Daoy (cell line): ENCODE measurements at places on chromosomes 12 and 14. TPM values are rescaled to one million over a fixed set of nuclear protein-coding genes. Genes with fewer than 3 reads are reported as not detected.

- no peak for DNase-seq
These were observed 36.6 kb upstream of the CHGA start for GRCh38 chr14:92886337-92886736.

- DNase-seq, result no peak
These were observed 94.5 kb downstream of the DNAI7 start for GRCh38 chr12:25100194-25101091.

GRCh38 chr12:17802657-17803641, 287.0 kb downstream of the RERGL start:
- DNase-seq, result no peak

DNA sequence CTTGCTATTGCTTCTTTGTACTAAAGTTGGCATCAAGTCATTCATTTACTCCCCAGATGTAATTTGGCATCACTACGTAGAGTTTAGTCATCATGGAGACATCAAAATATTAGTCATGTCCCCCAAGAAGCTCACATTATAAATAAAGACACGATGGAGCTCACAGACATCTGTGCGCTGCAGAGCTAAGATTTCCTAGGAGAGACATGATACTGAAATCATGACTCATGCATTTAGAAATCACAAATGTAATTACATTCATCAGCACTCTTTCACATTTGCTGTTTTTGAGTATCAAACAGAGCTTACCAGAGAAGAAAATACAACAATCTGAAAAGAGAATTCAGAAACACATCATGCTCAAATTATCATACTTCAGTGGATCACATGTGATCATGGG, 169.8 kb downstream of the LRIG3 start:
- DNase-seq, result peak; percentile 68

DNA sequence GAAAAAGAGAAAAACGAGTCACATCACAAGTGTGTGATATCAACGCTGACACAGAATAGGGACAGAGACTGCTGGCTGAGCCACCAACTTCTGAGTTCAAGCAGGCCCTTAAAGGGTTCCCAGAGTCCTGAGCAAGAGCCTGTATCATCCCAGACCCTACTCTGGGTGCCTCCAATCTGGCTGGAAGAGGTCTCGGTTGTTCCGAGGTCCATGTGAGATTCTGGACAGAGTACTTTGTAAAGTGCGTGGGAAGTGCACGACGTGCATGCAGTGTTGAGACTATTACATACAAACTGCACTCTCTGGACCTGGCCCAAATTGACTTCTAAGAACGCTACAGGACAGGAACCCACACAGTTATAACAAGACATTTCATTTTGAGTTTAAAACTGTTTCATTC, 40.6 kb downstream of the MOK start:
- DNase-seq, result no peak

- no peak for DNase-seq
These were observed 1.8 kb downstream of the DCN start for GRCh38 chr12:91180582-91181395.

- DNase-seq, result no peak
These were observed 122.7 kb downstream of the RGS6 start for GRCh38 chr14:72054911-72055310.

DNA sequence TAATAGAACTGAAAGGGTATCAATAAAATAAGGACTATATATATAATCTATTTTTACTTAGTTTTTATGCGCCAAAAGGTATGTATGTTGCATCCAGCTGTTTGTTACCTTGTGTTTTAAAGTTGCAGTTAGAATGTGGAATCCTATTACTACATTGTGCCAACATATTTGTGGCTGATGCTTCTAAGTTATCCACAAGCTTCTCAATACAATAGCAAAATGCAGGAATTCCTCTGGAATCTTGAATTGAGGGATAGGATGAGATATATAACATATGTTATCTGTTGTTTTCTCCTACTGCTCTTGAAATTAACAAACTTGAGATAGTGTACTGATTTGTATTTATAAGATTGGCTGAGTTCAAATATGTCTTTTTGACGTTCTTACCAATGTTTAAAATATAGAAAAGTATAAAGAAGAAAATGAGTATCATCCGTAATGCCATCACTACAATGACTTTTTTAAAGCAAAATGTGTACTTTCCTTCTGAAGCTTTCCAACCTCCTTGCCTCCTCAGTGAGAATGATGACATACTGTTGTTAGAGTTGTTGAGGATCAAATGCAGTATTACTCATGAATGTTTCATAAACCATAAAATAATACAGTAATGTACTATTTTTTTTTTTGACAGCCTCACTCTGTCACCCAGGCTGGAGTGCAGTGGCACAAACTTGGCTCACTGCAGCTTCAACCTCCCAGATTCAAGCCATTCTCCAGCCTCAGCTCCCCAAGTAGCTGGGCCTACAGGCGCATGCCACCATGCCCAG, 6.6 kb downstream of the RAP1B start:
- DNase-seq, result no peak

DNA sequence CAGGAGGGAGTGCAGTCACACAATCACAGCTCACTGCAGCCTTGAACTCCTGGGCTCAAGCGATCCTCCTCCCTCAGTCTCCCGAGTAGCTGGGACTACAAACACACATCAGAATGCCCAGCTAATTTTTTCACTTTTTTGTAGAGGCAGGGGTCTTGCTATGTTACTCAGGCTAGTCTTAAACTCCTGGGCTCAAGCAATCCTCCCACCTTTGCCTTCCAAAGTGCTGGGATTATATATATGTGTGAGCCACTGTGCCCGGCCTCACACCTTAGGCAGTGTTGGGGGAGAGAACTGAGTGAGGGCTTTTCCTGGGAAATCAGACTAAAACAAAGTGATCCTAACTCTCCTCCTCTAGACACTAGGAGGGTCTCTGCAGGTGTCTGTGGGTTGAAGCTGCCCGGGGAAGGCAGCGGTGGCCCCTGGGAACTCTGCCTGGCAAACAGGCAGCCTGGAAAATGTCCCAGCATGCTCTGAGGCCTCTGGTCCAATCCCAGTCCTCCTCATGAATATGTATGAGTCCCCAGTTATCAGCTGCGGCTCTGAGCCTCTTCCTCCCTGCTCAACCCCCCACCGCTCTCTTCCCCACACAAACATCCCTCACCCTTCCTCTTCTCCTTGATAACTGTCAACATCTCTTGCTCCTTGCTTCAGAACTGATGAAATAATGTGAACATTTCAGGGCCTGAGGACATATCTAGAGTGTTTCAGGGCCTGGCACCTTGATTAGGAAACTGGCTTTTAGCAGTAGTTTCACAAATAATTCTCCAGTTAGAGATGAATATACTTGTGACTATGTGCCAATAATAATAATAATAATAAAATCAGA, 7.9 kb upstream of the NAA25 start:
- peak; percentile 77 for DNase-seq

DNA sequence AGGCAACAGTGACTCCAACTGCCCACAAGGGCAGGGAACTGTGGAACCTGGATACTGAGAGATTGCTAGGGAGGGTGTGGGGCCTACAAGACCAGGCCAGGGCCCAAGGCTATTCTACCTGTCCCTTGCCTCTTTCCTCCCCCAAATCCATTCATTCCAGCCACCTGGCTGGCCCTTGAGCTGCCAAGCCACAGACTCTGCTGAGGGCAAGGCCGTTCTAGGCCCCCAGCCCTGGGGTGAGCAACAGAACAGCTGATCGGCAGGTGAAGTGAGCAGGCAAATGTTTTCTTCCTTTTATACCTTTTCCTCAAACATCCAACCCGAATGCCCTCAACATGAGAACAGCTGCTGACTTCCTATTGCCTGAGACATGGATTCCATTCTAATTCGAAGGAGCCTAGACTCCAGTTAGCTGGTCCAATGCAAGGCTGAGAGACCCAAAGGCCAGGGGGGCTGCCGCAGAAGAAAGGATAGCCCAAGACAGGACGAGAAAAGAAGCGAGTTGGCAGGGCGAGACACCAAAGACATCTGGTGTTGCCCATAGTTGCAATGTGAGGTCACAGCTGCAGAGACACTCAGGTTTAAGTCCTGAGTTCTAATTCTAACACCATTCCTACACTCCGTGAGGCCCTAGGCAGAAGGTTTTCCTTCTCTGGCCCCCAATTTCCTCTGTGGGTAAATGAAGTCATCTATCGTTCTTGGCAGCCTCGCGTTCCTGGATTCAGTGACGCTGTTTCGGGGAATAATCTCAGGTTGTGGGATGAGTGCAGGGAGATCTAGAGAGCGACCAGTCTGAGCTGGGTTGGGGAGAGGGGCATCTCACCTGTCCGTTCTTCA, 1.7 kb downstream of the C1QL4 start:
- DNase-seq, result no peak

DNA sequence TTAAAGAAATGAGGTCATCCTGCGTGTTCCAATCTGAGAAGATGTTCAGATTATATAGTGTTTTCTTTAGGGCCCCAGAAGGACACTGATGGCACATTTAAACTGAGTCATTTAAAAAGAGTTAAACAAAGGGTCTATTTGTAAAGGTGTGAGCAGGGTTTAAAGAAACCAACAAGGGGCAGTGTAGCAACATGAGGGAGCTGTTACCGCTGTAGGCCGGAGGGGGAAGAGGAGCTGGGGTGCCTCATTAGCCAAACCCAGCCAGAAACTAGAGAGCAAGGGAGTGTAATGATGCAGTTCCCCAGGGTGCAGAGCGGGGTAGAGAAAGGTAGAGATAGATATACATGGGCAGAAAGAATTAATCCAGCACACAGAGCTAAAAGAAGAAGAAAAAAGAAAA, 160.4 kb downstream of the TBX5 start:
- DNase-seq, result peak; percentile 53

- DNase-seq, result no peak
These were observed 118.9 kb downstream of the ADGRD1 start for GRCh38 chr12:131072451-131073230.

- DNase-seq, result no peak
These were observed 25.4 kb downstream of the AP5M1 start for GRCh38 chr14:57293866-57294837.

DNA sequence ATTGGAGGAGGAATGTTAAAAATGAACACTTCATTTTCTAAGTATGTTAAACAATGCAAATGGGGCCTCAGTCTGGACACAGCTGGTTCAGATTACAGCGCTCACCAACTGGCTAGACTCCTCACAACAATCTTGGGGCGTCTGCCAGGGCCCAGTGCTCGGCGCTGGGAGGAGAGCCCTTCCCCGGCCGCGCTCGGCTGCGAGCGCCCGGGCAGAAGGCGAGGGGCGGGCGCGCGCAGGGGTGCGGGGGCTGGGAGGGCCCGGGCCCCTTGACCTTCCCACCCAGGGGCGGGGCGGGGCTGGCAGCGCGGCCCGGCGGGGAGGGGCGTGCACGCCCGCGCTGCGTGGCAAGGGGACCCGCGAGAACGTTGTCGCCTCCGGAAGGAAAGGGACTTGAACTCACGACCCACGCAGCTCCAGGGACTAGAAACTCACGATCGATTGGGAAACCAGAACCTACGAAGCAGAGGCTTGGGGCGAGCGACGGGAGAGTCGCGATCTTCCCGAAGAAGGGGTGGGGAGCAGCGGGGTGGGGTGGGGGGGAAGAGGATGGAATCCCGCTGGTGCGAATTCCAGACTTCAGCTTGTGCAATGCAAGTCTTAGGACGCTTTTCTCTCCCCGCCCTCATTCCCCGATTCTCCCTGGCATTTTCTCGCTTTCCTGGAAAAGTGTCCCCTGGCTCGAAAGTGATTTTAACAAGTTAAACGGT, at the start of gene FBLN5:
Gene FBLN5 (minus strand): TSS at position 220 of the 710 bp plus-strand sequence. CDS start 465 bp downstream, outside the sequence.
- DNase-seq, result peak; percentile 68

GRCh38 chr12:45816652-45817051, 87.1 kb downstream of the ARID2 start:
- no peak for DNase-seq

The ZNF385A gene
- total RNA-seq, result 0.34 TPM in 1 of 2 replicates, not detected in the other

The ACSM4 gene
- total RNA-seq, result not detected in 2 replicates

The RNASE2 gene
- total RNA-seq, result not detected in 2 replicates

The DBX2 gene
- total RNA-seq, result not detected in 2 replicates

The GDF3 gene
- not detected in 2 replicates for total RNA-seq

The CELA1 gene
- total RNA-seq, result not detected in 2 replicates

The STON2 gene
- total RNA-seq, result 7.8 and 10.5 TPM in 2 replicates

The FGF23 gene
- total RNA-seq, result not detected in 2 replicates

The EPYC gene
- total RNA-seq, result not detected in 2 replicates

The PIANP gene
- 0.06 TPM in 1 of 2 replicates, not detected in the other for total RNA-seq

The PPFIA2 gene
- total RNA-seq, result 1.8 and 2.9 TPM in 2 replicates

The ARF6 gene
- 53.5 and 63.9 TPM in 2 replicates for total RNA-seq

The PMCH gene
- not detected in 2 replicates for total RNA-seq
